Liver (tissue), 10 donors: ENCODE measurements at places on chromosomes 16 and 17.
A peak's percentile ranks its signal among the peaks of the same experiment; 100 is the strongest.

DNA sequence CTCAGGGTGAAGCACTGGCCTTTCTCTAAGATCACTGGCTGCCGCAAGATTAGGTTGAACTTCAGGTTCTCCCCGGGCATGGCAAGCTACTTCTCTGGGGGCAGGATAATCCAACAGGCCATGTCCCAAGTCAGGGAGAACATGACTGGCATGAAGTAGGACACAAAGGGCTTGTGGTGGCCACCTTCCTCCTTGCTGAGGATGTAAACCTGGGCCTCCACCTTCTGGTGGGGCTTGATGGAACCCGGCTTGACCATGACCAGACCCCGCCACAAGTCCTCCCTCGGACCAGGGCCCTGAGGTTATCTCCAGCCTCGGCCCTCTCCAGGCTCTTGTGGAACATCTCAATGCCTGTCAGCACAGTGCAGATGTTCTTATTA, 211.1 kb upstream of the WSB1 start:
- DNase-seq: no peak

- no peak for DNase-seq
Measured at GRCh38 chr16:12557786-12558185, 245.9 kb downstream of the CPPED1 start.

DNA sequence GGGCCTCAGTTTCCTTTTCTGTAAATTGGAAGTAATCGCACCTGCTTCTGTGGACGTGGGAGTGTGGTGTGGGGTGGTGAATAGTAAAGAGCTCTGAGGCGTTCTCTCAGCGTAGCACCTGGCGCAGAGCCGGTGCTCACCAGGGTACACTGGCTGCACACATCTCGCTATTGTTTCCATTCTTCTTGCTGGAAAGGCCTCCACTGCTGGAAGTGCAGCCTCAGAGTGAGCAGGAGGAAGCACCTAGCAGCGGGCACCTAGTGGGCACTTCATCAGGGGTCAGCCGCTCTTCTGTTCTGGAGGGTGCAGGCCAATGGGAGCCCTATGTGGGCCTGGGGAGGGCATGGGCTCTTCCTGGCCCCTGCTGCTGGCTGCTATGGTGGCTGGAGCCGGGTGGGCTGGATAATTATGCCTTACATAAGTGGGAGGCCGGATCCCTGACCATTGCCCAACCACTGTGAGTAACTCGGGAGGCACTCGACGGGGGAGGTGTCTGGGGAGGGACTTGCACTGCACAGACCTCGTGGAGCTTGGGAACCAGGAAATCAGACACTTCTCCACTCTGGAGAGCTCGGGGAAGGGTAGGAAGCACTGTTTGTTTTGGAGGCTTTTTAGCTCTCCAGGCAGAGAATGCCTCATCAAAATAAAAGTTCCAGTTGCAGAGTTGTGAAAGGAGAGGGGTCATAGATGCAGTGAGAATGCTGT, 1.7 kb downstream of the MAP2K3 start:
- peak; percentile 73 for DNase-seq

GRCh38 chr16:67644038-67644437, 906 bp upstream of the CARMIL2 start:
- no peak for DNase-seq

GRCh38 chr17:64016231-64016784, 4.1 kb downstream of the ICAM2 start:
- DNase-seq: no peak

DNA sequence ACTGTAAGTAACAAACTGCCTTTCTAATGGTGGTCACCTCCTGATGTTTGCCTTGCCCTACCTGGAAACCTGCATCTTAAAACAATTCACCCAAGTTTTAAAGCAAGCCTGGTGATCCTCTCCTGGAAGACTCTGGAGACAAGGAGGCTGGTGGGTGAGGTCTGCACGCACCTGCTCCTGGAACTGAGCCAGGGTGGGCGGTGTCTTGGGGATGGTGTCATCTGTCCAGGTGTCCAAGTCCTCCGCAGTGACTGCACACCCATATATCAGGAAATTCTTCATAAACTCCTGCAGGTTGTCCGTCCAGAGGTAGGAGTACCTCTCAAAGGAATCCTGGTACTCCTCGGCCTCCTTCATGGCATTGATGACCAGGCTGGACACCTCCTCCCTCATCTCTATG, 44.9 kb downstream of the DNAH17 start:
- no peak for DNase-seq

DNA sequence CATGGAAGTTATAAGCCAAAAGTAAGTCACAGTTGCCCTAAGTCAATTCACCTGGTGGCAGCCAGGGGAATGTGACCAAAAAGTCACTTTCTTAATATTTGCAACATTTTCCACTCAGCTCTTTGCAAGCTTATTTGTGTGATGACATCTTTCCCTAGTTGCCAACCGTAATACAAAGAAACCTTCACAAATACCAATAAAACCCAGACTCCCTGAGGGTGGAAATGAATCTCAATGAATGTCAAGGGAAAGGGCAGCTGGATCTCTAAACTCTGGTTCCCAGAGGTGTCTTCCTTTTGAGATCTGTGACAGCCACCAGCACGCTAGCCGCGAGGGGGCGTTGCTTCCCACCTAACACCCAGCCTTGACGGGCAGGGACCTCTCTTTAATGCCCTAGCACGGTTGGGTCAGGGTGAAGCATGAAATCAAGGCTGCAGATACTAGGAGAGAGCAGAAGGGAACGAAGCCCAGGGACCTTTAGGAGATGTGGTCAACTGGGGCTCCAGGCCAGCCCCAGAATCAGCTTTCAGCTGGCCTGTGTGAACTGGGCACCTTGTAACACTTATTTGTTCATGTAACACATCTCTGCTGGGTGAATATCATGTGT, 82.2 kb downstream of the CMC2 start:
- peak; percentile 69 for DNase-seq

DNA sequence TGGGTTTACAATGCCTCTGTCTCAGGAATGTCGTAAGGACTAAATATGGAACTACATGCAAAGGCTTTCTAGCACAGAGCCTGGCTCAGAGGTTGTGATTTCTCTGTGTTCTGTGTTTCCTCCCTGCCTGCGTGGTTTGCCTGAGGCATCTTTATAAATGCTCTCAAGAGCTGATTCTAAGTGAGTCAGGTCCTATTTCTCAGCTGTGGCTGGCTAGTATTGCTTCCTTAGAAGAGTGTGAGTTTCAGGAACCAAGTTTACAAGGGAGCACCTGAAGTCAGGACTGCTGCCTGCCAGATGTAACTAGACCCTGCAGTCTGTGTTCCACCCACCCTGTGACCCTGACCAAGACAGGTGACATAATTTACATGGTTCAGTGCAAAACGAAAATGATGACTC, 8.0 kb upstream of the CCL1 start:
- DNase-seq: no peak

DNA sequence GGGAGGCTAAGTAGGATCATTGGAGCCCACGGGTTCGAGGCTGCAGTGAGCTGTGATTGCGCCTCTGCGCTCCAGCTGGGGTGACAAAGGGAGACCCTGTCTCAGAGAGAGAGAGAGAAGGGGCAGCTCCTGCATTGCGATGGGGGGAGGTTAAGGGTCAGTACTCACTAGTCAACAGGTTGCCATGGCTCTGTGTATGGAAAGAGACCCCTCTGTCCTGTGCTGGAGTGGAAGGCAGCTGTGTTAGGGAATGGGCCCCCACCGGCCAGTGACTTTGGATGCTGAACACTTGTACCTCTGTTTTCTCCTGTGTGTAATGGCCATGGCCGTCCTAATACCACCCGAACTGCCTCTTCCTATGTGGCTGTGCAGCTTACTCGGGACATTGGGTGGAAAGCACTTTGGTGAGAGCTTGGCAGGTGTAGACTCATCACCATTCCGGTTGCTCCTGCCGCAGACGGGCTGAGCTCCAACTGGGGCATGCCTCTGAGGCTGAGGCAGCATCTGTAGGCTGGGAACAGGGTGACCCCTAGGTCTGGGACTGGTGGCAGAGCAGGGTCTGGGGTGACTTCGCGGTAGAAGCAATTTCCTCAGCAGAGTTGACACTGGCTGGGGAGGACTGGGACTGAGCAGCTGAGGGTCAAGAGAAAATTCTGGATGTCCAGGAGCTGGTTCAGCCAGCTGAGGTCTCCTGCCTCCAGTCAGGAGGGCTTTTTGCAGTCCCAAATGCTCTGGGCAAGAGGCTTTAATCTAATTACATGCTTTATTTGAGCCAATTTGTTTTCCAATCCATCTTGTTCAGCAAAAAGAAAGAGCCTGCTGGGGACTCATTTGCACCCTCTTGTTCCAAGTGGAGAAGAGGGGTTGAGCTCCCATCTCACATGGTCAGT, 184.5 kb downstream of the NTN1 start:
- DNase-seq: no peak

DNA sequence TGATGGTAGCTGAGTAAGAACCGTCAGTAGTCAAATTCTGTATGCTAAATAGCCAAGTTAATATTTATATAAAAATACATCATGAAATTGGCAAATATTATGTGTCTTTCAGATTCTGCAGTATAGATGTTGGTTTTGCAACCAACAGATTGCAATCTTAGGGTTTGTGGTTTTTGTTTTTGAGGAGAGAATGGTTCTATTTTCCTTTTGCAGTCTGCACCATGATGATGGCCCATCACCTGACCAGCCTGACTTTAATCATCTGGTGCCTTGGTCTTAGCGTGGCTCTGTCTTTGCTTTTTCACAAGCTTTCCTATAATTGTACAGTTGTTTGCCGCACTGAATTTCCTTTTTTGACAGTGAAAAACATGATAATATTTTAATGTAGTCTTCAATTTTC, 50.7 kb downstream of the NUP93 start:
- DNase-seq: no peak

- no peak for DNase-seq
Measured at GRCh38 chr16:8859913-8860881, 8.6 kb downstream of the CARHSP1 start.

- DNase-seq: no peak
Measured at GRCh38 chr17:44787271-44787940, 28.6 kb downstream of the ADAM11 start.

DNA sequence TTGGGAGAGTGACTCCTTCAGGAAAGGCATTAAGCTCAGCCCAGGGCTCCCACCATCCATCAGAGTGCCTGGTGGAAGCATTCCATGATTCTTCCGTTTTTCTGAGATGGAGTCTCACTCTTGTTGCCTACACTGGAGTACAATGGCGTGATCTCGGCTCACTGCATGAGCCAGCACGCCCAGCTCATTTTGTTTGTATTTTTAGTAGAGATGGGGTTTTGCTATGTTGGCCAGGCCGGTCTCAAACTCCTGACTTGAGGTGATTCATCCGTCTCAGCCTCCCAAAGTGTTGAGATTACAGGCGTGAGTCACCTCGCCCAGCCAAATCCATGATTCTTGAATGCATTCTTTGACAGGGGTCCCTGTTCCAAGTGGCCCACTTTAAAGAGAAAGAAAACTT, 23.1 kb downstream of the MIS12 start:
- DNase-seq: no peak

GRCh38 chr16:48334325-48334724, 50.9 kb downstream of the SIAH1 start:
- DNase-seq: no peak

- no peak for DNase-seq
Measured at GRCh38 chr16:3945751-3946603, 65.5 kb upstream of the CREBBP start.

DNA sequence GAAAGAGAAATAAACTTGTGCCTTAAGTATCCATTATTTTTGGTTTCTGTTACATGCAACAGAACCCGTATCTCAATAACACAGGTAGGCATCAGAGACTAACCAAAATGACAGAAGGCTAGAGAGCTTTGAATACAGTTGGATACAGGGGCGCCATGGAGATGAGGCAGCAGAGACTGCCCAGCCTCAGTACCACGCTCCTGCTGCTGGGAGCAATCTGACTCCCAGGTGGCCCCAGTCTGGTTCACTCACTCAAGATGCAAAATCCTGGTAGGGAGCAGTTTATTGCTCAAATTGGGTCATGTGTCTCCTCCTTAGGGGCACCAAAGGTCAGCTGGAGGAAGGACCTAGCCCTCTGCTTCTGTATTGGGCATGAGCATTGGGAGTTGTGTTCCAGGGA, 218.9 kb downstream of the USP22 start:
- no peak for DNase-seq

DNA sequence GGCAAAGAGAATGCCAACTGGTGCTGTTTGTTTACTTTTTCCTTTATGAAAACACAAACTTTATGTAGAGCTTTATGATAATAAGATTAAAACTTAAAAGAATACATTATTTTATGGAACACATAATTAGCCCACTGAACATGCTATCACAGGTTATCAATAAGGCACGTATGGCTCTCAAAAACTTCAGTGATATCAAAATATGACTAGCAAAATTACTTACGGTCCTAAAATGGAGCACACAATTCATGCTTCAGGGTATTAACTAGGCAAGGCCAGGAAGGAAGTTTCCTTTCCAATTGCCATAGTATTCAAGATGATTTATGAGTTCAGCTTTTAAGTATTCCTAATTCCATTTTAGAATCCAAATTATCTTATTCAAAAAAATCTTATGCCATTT, 3.6 kb downstream of the RNF43 start:
- DNase-seq: no peak

DNA sequence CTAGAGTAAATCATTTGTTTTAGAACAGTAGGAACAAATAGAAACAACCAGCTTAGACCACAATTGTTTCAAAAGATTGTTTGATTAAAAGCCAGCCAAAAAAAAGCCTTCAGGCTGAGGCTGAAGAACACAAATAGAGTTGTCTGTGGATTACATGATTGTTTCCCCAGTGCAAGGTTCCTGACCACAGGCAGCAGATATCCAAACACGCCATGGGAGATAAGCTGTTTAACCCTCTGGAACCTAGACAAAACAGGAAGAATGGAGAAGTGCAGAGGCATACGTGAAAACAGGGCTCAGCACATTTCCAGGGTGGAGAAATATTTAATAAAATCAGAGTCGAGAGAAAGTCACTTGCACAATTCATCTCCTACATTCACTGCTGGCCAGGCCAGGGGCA, 21.0 kb downstream of the ATPAF2 start:
- DNase-seq: no peak

GRCh38 chr16:53817812-53818550, 114.0 kb downstream of the FTO start:
- DNase-seq: no peak

GRCh38 chr16:11165894-11166665, 89.9 kb downstream of the SOCS1 start:
- DNase-seq: no peak

- no peak for DNase-seq
Measured at GRCh38 chr17:71870546-71870862, 250.3 kb upstream of the SOX9 start.

- DNase-seq: no peak
Measured at GRCh38 chr17:10249271-10250010, 51.0 kb upstream of the GAS7 start.

DNA sequence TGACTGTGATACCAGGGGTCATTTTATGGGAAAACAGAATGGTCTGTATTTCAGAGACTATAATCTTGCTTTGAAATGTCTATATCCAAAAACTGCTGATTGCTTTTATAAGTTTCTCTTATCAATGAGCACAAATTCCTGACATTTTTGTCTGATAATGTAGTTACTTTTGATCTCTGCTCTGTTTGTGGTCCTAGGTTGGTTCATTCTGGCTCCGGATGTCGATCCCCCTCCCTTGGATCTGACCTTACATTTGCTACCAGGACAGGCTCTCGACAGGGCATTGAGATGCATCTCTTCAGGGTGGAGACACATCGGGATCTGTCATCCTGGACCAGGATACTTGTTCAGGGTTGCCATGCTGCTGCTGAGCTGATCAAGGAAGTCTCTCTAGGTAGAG, 27.3 kb upstream of the VPS4A start:
- no peak for DNase-seq

GRCh38 chr17:9158544-9159452, 137.5 kb downstream of the NTN1 start:
- DNase-seq: no peak
